Activated gamma-delta T cell treated with Interleukin-2 at 50 U/mL for 16 hours (primary cell): ENCODE measurements at places on chromosomes 12 and 14.
A peak's percentile ranks its signal among the peaks of the same experiment; 100 is the strongest.

GRCh38 chr12:106711316-106711715, 63.2 kb upstream of the RIC8B start:
- DNase-seq: no peak

DNA sequence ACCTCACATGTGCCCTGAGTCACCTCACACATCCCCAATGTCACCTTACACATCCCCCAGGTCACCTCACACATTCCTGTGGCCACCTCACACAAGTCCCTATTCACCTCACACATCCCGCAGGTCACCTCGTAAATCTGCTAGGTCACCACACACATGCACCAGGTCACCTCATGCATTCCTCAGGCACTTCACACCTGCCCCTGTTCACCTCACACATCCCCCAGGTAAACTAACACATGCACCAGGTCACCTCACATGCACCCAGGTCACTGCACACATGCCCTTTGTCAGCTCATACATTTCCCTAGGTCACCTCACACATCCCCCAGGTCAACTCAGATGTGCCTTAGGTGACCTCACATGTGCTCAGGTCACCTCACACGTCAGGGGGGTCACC, 639.8 kb downstream of the TMEM121 start:
- no peak for DNase-seq

DNA sequence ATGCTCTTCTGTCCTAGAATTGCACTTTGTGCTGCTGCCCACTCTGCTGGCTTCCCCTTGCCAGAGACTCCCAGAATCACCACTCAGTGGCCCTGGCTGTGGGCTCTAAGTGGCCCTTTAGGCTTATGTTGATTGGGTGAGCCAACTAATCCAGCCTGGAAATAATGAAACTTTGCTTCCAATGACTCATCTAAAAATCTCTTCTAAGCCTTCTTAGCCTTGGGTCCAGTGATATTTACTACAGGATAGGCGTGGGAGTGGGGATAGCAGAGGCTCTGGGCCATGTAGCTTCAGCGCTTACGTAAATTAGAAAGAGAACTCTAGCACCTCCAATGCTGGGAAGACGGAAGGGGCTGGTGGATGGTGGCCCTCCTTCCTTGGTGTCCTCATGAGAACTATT, 137.9 kb downstream of the TTC8 start:
- DNase-seq: no peak

GRCh38 chr12:14256555-14257169, 108.8 kb upstream of the ATF7IP start:
- DNase-seq: peak; percentile 74

GRCh38 chr14:75443203-75443969, 15.6 kb downstream of the JDP2 start:
- no peak for DNase-seq

DNA sequence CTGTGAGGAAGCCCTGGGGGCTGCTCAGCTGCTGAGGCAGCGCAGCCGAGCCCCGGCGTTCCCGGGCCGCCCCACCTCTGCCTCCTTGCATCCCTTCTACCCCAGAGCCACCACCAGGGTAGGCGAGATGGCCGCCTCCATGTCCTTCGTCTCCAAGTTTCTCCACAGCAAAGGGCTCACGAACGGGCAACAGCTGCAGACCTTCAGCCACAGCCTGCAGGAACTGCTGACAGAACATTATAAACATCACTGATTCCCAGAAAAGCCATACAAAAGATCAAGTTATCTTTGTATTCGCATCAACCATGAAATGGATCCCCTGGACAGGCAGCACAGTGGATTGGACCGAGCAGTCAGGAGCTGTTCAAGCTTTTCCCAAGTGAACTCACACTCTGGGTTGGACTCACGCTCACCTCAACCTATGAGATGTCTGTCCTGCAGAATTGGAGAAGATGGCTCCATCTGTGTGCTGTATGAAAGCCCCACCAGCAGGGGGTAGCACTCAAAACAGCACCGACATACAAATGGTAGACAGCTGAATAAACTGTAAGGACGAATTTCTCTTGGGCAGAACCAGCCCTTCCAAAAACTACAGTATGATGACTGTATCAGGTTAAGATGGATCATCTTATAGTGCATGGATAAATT, 19.4 kb upstream of the A2M start:
- DNase-seq: no peak

- peak; percentile 62 for DNase-seq
Measured at GRCh38 chr14:72904840-72905561, 11.1 kb upstream of the DPF3 start.

- DNase-seq: no peak
Measured at GRCh38 chr12:80580254-80580653, 127.2 kb upstream of the MYF6 start.

GRCh38 chr12:1201886-1202285, 210.9 kb downstream of the ERC1 start:
- no peak for DNase-seq

DNA sequence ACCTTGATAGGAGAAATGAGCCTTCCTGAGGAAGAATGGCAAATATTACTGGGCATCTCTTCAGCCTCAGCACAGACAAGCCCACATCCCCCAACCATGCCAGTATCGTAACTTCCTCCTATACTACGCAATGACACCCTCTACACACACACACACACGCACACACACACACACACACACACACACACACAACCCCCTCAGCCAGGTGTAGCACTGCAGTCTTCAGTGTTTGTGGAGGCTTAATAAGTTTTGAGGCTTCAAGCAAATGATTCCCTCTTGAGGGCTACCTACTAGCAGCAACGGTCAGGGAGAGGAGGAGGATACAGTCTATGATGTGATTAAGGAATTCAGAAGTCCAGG, 1.6 kb downstream of the DGKA start:
- peak; percentile 60 for DNase-seq

DNA sequence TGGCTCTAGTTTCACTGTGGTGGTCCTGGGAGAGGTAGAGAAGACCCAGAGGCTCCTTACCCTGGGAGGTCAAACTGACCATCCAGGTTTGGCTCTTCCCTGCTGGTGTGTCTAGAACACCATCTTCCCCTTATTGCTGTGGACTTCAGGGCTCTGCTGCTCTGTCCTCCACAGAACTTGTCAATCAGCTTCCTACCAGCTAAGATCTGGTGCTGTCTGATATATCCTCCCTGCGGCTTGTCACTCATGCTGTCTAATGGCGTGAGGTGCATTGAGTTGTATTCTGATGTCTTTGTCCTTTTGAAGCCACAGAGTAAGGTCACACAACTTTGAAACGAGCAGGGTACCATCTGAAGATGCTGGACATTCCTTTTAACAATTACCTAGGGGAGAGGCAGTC, 7.2 kb upstream of the C1RL start:
- DNase-seq: no peak

DNA sequence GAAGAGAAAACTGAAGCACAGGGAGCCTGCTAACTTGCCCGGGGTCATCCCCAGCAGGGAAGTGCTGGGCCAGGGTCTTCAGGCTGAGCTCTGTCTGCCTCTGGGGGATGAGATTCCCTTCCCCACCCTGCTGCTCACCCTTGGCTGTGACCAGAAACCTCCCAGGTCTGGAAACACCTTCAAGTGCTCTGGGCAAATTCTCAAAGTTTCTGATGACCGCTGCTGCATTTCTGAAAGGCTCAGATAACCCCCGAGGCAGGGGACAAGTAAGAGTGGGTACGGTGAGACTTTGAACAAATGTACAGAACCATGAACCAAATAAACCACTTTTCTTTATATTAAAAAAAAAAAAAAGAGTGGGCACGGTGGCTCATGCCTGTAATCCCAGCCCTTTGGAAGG, 41.3 kb downstream of the LTBP2 start:
- no peak for DNase-seq

DNA sequence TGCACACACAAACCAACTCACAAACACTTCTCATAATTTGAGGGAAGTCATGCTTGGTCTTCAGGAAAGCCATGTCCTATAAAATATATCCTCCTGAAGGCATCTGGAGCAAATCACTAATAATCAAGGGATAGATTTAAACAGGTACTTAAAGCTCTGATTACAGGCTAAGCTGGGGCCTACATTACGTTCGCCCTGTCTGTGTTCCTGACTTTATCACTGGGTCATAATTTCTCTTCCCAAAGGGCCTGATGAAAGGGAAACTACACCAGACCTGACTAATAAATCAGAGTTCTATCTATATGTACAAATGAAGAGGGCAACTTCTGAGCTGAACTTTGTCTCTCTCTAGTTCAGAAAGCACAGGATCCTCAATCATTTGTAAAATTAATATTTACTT, 43.9 kb upstream of the RASSF8 start:
- DNase-seq: no peak

DNA sequence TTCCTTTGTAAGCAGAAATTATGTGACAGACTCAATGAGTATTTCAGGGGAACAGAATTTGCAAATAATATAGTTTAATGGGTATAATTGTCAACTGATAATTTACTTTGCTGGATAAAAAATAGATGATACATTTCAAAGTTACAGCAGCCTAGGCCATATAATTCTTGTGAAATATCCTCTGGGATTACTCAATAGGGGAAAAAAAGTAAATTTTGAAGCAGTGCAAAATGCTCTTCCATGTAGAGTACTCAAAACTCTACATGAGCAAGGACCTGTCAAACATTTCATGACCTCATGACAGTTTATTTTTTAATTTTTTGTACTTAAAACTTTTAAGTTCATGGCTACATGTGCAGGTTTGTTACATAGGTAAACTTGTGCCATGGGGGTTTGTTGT, 163.3 kb downstream of the DACT1 start:
- no peak for DNase-seq

DNA sequence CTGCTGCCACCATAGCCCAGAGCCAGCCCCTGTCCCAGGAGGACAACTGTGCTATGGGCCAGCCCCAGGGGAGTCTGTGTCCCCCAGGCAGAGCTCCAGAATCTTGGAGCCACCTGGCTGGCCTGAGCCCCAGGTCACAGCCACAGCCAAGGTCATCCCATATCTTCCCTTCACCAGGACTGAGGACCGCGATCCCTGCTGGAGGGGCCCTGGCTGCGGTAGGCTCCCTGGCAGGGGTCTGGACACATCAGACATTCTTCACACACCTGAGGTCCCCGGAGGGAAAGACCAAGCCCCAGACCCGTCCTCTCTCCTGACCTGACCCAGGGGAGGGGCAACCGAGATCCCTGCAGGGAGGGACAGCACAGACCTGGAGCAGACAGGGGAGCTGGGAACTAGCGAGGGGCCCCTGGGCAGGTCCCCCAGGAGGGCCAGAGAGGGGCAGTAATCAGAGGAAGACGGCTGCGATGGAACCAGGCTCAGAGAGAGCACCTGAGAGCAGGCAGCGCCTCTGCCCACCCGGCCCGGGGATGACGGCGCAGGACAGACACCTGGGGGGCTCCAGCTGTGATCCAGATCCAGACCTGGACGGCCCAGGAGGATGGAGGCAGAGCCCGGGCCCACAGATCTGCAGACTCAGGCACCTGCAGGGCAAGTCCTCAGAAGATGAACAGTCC, 103.2 kb upstream of the EIF5 start:
- no peak for DNase-seq

DNA sequence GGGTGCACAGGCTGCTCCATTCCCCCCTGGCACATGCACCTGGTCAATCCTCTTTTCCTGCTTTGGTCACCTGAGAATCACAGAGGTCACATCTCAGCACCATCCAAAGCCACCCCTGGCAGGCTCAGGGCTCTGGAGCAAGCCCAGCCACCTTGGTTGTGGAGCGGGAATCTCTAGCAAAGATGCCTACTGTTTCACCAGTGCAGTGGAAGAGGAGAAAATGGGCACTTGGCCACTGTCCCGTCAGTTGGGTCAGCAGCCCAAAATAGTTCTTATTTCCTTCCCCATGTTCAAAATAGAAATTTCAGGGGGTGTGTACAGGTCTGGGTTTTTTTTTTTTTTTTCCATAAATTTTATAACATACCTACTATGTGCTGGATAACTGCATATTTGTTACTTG, 18.3 kb downstream of the RTL1 start:
- no peak for DNase-seq

DNA sequence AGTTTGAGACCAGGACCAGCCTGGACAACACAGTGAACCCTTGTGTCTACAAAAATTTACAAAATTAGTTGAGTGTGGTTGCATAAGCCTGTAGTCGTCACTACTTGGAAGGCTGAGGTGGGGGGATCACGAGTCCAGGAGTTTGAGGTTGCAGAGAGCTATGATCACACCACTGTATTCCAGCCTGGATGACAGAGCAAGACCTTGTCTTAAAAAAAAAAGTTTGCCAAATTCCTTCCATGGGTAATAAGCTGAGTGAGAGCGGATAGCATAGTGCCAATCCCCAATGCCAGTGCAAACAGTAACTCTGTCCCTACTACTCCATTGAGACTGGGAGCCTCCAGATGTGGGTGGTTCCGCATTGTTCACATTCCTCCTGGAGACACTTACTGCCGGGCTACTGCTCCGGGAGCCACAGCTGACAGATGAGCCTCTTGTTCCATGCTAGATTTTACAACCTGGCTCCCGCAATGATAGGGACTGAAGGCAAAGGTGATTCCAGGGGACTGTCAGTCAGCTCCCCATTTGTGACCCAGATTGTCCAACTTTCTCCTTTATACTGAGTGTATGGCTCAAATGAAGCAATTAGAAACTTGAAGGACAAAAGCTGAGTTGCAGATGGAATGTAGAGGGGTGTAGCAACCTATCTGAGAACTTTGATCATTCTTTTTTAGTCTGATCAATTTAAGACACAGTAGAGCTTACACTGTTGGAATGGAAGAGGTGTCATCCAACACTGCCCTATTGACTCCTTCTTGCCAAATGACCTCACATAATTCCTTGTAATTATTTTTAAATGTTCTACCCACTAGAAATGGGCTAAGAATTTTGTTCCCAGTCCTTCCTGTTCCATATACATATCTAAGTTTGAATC, 13.4 kb upstream of the FRMD6 start:
- DNase-seq: no peak

GRCh38 chr12:52248541-52249461, 15.8 kb downstream of the KRT7 start:
- DNase-seq: no peak

DNA sequence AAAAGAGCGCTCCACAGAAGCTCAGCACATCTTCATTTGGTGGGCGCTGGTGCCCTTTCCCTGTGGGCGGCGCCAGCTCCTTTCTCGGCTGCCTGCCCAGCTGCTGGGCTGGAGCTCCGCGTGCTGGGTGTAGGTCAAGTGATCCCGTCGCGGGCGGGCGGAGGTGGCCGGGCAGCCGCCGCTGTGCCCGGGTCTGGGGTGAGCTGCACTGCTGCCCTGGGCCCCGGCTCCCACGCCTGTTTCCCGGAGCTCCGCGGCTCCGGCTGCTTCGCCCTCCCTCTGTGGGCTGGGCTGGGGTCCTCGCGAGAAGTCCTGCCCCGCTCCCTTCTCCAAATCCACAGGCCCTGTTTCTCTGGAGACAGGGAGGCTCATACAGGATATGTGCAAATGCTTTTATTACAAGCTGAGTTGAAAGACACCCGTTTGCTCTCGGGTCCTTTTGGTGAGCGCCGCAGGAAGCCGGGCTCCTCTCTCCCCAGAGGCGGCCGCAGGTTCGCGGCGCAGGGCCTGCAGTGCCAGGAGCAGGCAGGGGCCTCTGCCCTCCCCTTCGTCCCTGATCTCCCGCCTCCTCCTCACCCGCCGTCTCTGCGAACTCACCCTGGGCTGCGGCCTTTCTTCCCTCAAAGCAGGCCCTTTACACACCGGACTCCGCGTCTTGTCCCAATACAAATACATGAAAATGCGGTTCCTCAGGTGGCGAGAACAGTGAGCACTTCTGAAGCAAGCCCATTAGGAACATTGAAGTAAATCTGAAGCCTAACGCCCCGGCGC, 67.8 kb upstream of the CAPRIN2 start:
- peak; percentile 17 for DNase-seq

- peak; percentile 48 for DNase-seq
Measured at GRCh38 chr14:64879635-64880220, at the start of gene SPTB. Gene SPTB, minus strand, starts transcription at chr14:64879907. Its CDS starts 56,813 bp downstream, at chr14:64823094.
